ENCODE measurements at places on chromosomes 2 and 18. TPM values are rescaled to one million over a fixed set of nuclear protein-coding genes. Genes with fewer than 3 reads are reported as not detected.

DNA sequence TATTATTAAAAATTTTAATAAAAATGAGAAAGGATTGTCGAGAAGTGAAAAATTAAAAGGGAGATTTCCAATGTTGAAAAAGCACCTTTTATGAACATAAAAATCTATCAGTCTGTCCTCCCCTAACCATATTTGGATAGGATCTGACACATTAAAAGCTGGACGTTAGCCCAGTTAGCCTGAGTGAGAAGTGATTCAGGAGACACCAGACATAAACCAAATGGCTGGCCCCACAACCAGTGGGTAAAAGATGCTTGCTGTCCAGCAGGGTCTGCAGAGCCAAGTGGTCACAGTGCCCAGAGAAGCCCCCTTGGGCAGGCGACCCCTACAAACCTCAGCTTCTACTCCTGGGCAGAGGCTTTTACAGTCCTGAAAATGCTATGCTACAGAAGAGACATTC lies 253.8 kb upstream of the LYPD1 start:
- no peaks in the 10 kb centered on the region for H3K27me3 ChIP-seq
- H3K4me1 ChIP-seq: no peaks in the 10 kb centered on the region
- no peak overlapping the region for H3K4me3 ChIP-seq
- peak; percentile 9 for DNase-seq
- no peak overlapping the region for H3K27ac ChIP-seq
- H3K36me3 ChIP-seq: no peaks in the 10 kb centered on the region

- no peak overlapping the region for H3K27ac ChIP-seq
- H3K36me3 ChIP-seq: no peaks in the 10 kb centered on the region
- no peaks in the 10 kb centered on the region for H3K27me3 ChIP-seq
- no peaks in the 10 kb centered on the region for H3K4me1 ChIP-seq
- H3K4me3 ChIP-seq: no peak overlapping the region
Measured at GRCh38 chr2:40721595-40721994, 269.7 kb upstream of the SLC8A1 start.

- H3K27ac ChIP-seq: no peak overlapping the region
- H3K27me3 ChIP-seq: no peaks in the 10 kb centered on the region
- H3K36me3 ChIP-seq: no peaks in the 10 kb centered on the region
Measured at GRCh38 chr2:99864561-99865553, 277.5 kb downstream of the AFF3 start.

- no peaks in the 10 kb centered on the region for H3K36me3 ChIP-seq
- H3K4me3 ChIP-seq: no peak overlapping the region
- no peaks in the 10 kb centered on the region for H3K27me3 ChIP-seq
- no peaks in the 10 kb centered on the region for H3K4me1 ChIP-seq
- no peak for DNase-seq
Measured at GRCh38 chr2:177796654-177797415, 275.7 kb downstream of the PDE11A start.

GRCh38 chr2:200993097-200993496 lies 29.6 kb upstream of the ORC2 start:
- H3K27me3 ChIP-seq: no peaks in the 10 kb centered on the region
- H3K27ac ChIP-seq: no peak overlapping the region

GRCh38 chr2:43100883-43101662 lies 125.3 kb downstream of the ZFP36L2 start:
- DNase-seq: peak; percentile 49
- H3K27ac ChIP-seq: peak overlapping the region; percentile 64
- H3K4me3 ChIP-seq: peak overlapping the region; percentile 26
- H3K4me1 ChIP-seq: peaks cover 30% of the 10 kb centered on the region
- H3K27me3 ChIP-seq: no peaks in the 10 kb centered on the region
- H3K36me3 ChIP-seq: no peaks in the 10 kb centered on the region

DNA sequence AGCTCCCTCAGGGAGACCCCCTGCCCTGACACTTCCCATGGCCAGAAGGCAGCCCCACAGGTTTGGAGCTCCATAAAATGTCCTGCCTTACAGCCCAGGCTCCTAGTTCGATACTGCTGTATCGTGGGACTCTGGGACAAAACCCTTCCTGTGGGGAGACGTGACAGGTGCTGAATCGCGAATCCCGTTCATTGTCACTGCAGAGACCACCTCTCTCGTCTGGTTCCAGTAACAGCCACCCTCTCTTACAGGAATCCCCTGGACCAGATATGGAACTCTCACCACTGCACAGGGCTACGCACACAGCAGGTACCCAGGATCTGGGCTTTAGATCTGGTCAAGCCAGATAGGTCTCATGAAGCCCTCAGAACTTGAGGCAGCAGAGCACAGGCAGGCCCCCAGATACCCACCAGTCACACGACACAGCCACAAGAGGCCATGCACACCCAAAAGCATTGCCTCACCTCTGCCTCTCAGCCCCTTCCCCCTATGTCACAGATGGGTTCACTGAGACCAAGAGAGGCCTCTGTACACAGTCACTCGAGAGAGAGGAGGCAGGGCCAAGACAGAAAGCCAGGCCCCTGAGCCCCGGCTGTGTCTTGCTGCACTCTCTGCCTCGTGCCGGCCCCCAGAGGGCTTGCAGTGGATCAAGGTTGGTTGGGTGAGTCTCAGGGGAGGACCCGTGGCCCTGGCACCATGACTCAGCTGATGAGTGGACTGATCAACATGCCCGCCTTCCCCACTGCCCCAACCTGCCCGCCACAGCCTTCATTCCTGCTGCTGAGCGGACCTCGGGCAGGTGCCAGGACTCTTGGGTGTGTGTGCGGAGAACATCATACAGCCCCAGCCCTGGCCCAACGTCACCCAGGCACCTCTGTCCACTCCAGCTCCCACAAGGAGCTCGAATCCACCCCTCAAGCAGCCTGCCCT lies 7.6 kb downstream of the SDC1 start:
- H3K27me3 ChIP-seq: no peaks in the 10 kb centered on the region
- H3K27ac ChIP-seq: no peak overlapping the region
- H3K4me1 ChIP-seq: peaks cover 52% of the 10 kb centered on the region
- no peak overlapping the region for H3K4me3 ChIP-seq
- DNase-seq: no peak

DNA sequence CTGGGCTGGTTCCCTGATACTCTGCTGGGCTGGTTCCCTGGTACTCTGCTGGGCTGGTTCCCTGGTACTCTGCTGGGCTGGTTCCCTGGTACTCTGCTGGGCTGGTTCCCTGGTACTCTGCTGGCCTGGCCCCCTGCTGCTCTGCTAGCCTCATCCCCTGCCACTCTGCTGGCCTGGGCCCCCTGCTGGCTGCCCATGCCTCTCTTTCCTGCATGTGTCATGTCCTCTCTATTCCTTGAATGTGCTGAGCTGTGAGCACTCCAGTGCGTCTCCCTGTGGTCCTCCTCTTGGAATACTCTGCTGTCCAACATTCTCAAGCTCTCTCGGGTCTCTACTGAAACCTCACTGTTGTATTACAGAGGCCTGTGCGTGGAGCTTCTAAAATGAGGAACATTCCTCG lies 216.3 kb downstream of the RNF144A start:
- no peak overlapping the region for H3K27ac ChIP-seq
- no peaks in the 10 kb centered on the region for H3K36me3 ChIP-seq
- DNase-seq: no peak
- no peaks in the 10 kb centered on the region for H3K4me1 ChIP-seq
- H3K4me3 ChIP-seq: no peak overlapping the region

GRCh38 chr2:62460175-62460574 lies 45.8 kb downstream of the TMEM17 start:
- no peaks in the 10 kb centered on the region for H3K27me3 ChIP-seq
- no peak overlapping the region for H3K4me3 ChIP-seq
- DNase-seq: no peak
- H3K4me1 ChIP-seq: peaks cover 14% of the 10 kb centered on the region
- no peaks in the 10 kb centered on the region for H3K36me3 ChIP-seq
- no peak overlapping the region for H3K27ac ChIP-seq

DNA sequence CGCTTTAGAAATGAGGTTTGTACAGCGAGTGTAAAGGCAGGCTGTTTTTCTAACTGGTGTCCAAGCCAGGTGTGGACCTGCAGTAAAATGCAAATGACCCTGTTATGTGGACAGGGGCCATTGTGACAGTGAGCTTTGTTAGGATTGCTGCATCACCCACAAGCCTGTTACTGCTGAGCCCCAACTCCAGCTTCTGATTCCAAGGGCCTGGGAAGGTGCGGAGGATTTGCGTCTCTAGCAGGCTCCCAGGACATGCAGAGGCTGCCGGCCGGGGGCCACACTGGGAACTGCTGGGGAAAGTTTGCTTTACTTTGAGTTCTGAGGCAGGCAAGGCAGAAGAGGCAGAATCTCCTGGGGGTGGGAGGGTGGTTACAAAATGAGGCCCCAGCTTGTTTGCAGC lies 164.1 kb downstream of the GLI2 start:
- H3K27ac ChIP-seq: peak overlapping the region; percentile 28
- no peaks in the 10 kb centered on the region for H3K36me3 ChIP-seq
- no peak for DNase-seq

- no peak overlapping the region for H3K4me3 ChIP-seq
- H3K27ac ChIP-seq: no peak overlapping the region
- H3K4me1 ChIP-seq: no peaks in the 10 kb centered on the region
Measured at GRCh38 chr2:7203056-7203467, 285.9 kb downstream of the RNF144A start.

VPS54 gene
- 36.2 TPM for total RNA-seq

FIGN gene
- 4.5 TPM for total RNA-seq

STK11IP gene
- total RNA-seq: 18.0 TPM

All from hepatocyte (in vitro differentiated cells).